ENCODE measurements at places on chromosomes 5 and 9.

DNA sequence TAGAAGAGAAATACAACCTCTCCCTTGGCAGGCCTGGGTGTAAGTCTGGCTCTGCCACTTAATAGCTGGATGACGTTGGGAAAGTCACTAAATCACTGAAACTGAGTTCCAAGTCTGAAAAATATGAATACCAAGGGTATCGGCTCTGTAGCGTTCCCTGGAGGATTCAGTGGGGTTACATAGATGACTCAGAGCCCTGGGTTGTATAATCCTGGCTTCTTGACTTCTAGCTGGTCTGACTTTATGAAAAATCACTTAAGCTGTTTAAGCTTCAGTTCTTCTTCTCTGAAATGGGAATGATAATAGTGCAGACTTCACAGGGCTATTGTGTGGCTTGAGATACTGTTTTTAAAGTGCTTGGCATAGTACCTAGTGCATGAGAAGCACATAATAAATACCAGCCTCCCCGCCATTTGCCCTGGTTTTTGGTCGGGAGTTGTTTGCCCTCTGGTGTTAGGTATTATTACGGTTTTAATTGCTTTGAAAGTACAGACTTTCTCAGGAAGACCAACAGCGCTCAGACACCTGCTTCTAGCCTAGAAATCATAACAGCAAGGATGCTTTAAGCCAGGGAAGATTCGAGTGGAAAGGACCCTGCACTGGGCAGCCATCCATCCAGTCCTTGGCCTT is 43.0 kb downstream of the CYFIP2 start:
- no peak for DNase-seq

DNA sequence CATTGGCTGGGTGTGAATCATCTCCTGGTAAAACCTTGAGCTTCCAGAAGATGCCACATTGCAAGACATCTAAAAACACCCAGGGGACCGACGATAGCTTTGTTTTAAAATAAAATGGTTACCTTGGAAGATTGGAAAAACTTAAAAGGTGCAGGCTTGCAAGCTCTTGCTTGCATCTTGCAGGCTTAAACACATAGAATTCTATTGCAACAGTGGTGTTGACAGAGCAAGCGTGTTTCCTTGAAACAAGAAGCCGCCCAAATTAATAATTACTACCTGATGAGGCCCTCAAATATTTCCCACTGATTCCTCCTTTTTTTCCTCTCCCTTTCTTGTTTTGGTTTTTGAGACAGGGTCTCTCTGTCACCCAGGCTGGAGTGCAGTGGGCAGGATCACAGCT is 137.1 kb upstream of the BASP1 start:
- DNase-seq: no peak

DNA sequence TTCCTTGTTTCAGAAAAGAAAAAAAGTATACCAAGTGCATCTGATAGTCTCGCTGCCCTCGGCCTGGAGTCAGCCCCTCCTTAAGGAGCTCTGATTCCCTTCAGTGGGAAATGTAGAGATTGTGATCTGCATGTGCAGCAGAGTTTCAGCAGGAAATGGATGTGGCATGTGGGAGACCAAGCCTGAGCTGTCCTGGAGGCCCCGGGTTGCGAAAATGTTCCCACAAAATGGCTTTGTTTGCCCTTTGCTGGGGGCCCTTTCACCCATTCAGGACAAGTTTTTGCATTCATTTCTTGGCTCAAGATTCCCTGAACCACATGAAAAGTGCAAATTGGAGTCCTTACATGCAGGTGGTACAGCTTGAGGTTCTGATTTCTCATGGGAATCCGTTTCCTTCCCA is 230.9 kb downstream of the GADD45G start:
- no peak for DNase-seq

- no peak for DNase-seq
Observed at GRCh38 chr9:21428235-21428634, 12.0 kb upstream of the IFNA1 start.

- DNase-seq: no peak
Observed at GRCh38 chr5:135399794-135400542, 937 bp upstream of the MACROH2A1 start.

GRCh38 chr5:61098251-61098995 is 63.8 kb downstream of the SMIM15 start:
- DNase-seq: no peak

DNA sequence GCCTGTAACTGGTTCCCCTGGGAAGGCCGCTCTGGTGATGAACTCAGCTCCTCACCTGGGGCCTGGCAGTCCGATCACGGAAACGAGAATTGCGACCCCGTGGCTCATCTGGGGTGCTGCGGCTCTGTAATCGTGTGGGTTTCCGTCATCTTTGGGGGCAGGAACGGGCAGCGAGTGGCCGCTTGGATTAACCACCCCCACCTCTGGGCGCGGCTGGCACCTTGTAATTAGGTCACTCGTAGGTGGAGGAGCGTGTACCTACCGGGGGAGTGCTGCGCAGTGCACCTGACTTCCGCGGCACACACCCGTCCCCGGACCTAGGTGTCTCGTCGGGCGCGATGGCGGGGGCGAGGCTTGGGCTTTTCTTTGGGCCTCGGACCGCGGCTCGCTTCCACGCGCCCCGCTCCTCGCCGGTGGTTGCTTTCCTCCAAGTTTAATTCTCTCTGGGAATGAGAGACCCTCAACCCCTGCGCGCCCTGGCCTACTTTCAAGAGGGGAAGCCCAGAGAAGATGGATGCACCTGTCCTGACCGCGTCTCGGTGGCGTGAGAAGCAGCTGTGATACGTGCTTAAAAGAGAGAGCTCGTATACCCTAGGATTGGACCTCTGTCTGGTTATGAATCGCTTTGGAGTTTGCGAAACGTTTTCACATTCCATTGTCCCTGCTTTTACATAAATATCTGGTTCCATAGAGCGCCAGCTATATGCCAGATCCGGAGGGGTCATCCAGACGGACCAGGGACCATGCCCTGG is 744 bp upstream of the PPP2CA start:
- peak; percentile 54 for DNase-seq

DNA sequence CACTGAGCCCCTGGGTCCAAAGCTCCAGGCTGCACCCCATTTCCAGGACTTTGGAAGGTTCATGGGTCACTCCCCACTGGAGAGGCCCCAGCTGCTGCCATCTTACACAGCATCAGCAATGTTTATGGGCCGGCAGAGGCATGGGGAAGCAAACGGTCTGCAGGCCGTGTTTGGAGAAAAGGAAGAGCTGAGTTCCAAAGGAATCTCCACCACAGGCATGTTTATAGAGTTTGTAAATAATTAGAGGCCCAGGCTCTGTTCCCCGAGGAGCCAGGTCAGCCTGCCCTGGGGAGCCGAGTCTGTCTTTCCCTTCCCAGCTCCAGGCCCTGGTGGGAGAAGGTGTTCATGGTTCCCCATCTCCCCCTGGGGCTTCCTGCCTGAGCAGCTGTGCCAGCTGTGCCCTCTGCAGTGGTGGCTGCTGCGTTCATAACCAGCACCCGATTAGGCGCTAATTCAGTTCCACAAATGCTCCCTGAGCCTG is 64.8 kb downstream of the COL27A1 start:
- peak; percentile 80 for DNase-seq

GRCh38 chr5:95734906-95735305 is 3.8 kb downstream of the RHOBTB3 start:
- DNase-seq: peak; percentile 58

GRCh38 chr5:128355961-128356360 is 182.1 kb downstream of the FBN2 start:
- DNase-seq: no peak

- no peak for DNase-seq
Observed at GRCh38 chr5:126043688-126044087, 379.5 kb upstream of the GRAMD2B start.

DNA sequence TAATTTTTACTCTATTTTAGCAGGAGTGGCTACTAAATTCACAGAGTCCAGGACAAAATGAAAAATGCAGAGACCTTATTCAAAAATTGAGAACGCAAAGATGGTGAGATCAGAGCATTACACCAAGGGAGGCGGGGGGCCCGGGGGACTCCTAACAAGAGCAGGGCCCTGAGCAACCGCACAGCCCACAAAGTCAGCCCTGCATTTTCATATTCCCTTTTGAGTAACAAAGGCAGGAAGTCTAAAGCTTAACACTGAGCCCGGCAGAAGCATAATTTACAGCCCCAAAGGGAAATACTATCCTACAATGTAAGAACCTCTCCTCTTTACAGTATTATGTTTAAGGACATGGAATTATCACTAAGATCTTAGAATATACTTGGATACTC is 69.4 kb downstream of the TLE1 start:
- no peak for DNase-seq

GRCh38 chr5:122661496-122662180 is 113.2 kb upstream of the SNX2 start:
- DNase-seq: no peak

- peak; percentile 15 for DNase-seq
Observed at GRCh38 chr5:125528881-125529280, 782.4 kb upstream of the ZNF608 start.

- DNase-seq: no peak
Observed at GRCh38 chr5:32581010-32581785, 4.2 kb upstream of the SUB1 start.

DNA sequence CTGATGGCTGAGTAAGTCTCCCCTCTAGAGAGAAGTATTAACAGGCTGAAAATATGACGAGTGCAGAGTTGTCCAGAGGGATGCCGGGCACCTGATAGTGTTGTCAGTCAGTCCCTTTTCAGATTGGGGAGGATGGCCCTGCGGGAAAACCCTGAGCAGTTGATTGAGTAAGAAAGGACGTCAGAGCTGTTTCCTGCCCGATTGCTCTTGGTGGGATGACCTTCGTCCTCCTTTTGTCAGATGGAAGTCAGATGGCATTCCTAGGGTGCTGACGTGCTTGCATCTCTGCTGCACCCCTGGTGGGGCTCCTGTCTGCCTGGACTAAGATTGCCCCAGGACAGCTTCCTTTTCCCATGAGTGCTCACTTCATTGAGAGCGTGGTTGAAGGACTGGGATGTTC is 9.8 kb downstream of the ZNF354B start:
- DNase-seq: no peak

DNA sequence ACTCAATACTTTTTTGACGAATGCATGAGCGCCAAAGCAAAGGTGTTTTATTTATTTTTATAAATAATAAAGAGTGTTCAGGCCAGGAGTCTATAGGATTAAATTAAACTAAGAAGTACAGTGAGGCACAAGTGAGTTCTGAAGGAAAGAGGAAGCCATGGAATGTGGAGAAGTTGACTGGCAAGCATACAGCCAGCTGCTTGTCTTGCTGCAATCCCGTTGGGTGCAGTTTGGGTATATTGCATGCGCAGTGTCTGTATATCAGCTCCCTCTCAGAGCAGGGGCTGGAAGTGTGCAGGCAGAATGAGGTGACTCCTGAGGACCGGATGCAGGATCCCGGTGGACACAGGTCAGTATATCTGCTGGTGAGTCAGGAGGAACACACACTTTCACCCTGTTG is 315.6 kb downstream of the ZSWIM6 start:
- DNase-seq: no peak

GRCh38 chr9:272251-273213 is 57.9 kb downstream of the DOCK8 start:
- no peak for DNase-seq

- DNase-seq: no peak
Observed at GRCh38 chr5:88663793-88664216, 219.2 kb downstream of the MEF2C start.

- DNase-seq: no peak
Observed at GRCh38 chr5:133367984-133368383, 244.4 kb downstream of the FSTL4 start.

GRCh38 chr9:22457448-22457847 is 10.8 kb downstream of the DMRTA1 start:
- DNase-seq: no peak

DNA sequence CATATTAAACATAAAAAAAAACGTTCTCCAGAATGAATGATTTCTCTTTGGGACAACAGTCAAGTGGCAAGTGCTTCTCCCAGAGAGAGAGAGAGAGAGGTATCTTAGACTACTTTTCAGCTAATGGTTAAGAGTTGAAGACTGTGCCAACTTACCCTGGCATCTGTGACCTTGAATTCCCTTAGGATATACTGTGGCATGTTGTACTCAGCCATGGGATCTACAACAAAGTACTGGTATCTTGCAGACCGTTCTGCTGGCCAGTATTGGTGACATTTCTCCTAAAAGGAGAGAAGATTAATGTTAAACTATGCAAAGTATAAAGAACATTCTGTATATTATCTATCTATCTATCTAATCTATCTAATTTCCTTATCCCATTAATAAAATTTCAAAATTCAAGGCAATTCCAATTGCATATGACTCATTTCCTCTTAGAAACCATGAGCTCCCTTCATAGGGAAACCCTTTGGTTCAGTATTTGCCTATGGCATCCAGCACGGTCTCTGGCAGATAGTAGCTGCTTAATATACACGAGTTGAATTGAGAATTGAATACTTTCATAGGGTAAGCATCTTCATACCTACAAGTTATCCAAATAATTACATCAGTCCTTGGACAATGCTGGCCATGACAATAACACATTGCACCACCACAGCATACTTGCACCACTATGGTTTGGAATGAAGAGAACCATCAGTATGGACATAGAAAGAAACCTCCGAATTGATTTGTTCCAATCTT is 539.4 kb upstream of the DMAC1 start:
- DNase-seq: no peak

- DNase-seq: peak; percentile 50
Observed at GRCh38 chr5:43065387-43065947, 25.3 kb upstream of the ANXA2R start.

DNA sequence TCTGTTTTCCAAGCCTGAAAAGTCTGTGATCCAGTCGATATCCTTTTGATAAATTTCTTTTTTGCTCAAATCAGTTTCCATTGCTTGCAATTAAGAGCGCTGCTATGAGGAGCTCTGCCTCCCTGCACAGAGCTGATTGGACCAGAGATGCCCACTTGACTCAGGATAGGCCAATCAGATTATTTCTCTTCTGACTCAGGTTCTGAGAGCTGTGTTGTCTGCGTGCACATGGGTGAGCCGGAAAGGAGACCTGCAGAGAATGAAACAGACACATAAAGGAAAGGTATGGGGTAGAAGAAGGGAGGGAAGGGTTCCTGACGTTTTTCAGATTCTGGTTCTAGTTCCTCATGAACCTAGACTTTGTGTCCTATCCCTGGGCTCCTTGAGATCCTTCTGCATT is 15.8 kb upstream of the FABP6 start:
- DNase-seq: peak; percentile 13

DNA sequence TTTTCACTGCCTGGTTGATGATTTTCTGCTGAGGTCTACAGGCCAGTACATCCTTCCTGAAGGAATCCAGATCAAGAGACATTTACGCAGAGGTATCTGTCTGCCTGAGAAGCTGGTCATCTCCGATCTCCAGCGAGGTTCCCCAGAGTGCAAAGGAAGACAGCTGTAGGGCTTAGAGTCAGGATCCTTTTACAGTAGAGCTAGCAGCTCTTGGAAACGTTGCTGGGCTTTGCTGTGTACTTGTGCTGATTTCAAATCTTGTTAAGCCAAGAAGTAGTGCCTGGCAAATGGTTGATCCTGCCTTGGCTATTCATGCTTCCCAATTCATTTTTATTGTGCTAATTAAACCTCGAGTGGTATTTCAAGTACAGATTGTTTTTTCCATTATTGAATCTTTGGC is 48.9 kb downstream of the NTRK2 start:
- no peak for DNase-seq

GRCh38 chr5:102971676-102972293 is 148.2 kb downstream of the GIN1 start:
- DNase-seq: peak; percentile 70

- DNase-seq: no peak
Observed at GRCh38 chr9:20532584-20532983, 89.7 kb downstream of the MLLT3 start.

- DNase-seq: no peak
Observed at GRCh38 chr5:1140818-1141189, 28.9 kb upstream of the SLC12A7 start.
